Stimulated activated CD4-positive, alpha-beta T cell treated with anti-CD3 and anti-CD28 coated beads, Interleukin-2, amount 100 ng/mL, for 48 hours (primary cell): ENCODE measurements at places on chromosomes 1 and 21.
A peak's percentile ranks its signal among the peaks of the same experiment; 100 is the strongest.

DNA sequence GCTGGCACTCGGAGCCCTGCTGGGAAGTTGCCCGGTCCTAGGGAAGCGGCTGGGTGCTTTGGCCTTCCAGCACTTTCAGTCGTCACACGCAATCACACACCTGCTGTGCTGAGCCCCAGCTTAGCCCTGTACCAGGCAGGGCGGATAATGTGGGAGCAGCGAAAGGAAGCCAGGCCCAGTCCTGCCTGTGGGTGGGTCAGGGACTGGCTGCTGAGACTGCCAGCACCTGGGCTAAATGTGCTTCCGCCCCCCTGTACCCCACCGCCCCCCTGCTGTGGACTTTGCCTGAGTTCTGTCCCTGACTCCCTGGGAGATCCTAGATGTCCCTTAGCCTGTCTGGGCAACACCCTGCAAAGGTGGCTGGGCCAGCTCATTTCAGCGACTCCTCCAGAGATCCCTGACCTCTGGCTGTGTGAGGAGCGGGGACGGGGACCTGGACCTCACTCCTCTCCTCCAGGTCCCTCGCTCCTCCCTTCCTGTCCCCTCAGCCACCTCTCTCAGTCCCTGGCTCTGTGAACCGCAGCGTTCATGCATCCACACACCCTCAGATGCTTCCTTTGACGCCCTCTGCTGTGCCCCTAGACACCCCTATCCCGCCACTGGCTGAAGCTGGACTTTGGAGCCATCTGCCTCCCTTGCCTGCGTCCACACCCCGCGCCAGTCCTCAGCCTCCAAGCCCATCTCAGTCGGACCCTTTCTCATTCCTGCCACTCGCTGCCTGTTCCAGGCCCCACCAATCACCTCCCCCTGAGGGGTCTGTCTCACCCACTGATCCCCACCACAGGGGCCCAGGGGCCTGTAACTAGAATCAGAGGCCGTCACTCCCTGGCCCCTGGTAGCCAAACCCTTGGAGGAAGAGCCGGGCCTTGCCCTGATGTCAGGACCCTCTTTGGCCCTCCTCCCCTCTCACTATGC lies 1.4 kb downstream of the MMEL1 start:
- no peak for DNase-seq

- no peak for DNase-seq
Observed at GRCh38 chr1:25848531-25848930, 10.7 kb downstream of the AUNIP start.

- no peak for DNase-seq
Observed at GRCh38 chr1:24735509-24736375, 9.5 kb upstream of the CLIC4 start.

GRCh38 chr1:1869469-1869868 lies 21.4 kb downstream of the GNB1 start:
- no peak for DNase-seq

DNA sequence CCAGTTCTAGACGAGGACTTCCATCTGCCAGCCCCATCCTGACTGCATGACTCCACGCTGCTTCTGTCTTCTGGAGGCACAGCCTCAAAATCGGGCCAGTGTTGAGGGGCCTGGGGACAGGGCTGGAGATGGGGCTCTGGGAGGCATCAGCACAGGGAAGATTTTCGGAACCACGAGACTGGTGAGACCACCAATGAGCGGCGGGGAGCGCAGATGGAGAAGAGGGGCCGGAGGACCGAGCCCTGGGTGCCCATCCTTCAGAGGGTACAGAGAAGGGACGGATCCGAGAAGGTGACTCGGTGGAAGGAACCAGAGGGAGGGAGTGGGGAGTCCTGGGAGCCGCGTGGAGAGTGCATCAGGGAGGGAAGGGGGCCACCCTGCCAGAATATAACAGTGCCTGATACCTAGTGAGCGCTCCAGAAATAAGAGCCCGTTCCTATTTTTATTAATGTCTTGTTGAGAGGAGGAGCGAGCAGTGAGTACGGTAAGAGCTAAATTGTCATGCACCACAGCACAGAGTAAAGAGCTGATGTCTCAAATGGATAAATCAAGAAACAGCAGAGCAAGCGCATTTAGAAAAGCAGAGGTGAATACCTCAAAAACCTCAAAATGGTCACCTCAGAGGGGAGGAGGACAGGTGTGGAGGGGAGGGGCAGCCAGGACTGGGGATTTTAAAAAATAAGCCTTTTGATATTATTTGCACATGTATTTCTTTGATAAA lies 26.2 kb upstream of the KIF26B start:
- no peak for DNase-seq

GRCh38 chr1:166975361-166976129 lies at the start of gene ILDR2:
Gene ILDR2, minus strand, starts transcription at chr1:166975540. Its CDS starts 272 bp downstream, at chr1:166975268.
- DNase-seq, result peak; percentile 49
